GM23338 (cell line): ENCODE measurements at places on chromosomes 1 and 21. TPM values are rescaled to one million over a fixed set of nuclear protein-coding genes. Genes with fewer than 3 reads are reported as not detected.

FCRL4 gene
- not detected in 2 replicates for total RNA-seq

CELA2B gene
- total RNA-seq, result not detected in 2 replicates

LRRC7 gene
- not detected in 2 replicates for total RNA-seq

LSM10 gene
- total RNA-seq, result 27.5 and 28.6 TPM in 2 replicates

UQCRHL gene
- total RNA-seq, result 2.3 and 3.9 TPM in 2 replicates

CNKSR1 gene
- 11.3 and 12.5 TPM in 2 replicates for total RNA-seq

C1orf115 gene
- 6.0 and 6.1 TPM in 2 replicates for total RNA-seq

LIN28A gene
- 1,538 and 1,571 TPM in 2 replicates for total RNA-seq

S100A14 gene
- 0.28 TPM in 1 of 2 replicates, not detected in the other for total RNA-seq

MEX3A gene
- total RNA-seq, result 31.5 and 38.1 TPM in 2 replicates

DNA sequence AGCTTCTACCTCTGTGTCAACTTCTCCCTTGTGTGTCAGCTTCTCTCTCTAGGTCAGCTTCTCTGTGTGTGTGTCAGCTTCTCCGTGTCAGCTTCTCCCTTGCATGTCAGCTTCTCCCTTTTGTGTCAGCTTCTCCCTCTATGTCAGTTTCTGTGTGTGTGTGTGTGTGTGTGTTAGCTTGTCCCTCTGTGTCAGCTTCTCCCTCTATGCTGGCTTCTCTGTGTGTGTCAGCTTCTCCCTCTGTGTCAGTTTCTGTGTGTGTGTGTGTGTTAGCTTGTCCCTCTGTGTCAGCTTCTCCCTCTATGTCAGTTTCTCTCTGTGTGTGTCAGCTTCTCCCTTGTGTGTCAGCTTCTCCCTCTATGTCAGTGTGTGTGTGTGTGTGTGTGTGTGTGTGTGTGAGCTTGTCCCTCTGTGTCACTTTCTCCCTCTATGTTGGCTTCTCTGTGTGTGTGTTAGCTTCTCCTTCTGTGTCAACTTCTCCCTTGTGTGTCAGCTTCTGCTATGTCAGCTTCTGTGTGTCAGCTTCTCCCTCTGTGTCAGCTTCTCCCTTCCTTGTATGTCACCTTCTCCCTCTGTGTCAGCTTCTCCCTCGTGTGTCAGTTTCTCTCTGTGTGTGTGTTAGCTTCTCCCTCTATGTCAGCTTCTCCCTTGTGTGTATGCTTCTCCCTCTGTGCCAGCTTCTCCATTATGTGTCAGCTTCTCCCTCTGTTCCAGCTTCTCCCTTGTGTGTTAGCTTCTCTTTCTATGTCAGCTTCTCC lies 6.3 kb upstream of the UBXN10 start:
- H3K27me3 ChIP-seq, result 0 out of 2 replicates have a peak, but pooled peaks cover 4% of the 10 kb centered on the region
- no peak overlapping the region for H3K27ac ChIP-seq
- H3K4me1 ChIP-seq, result no peaks in the 10 kb centered on the region
- no peak overlapping the region for H3K4me3 ChIP-seq
- DNase-seq, result no peak

GRCh38 chr1:41416552-41417334 lies 55.5 kb downstream of the FOXO6 start:
- H3K27me3 ChIP-seq, result no peaks in the 10 kb centered on the region
- H3K27ac ChIP-seq, result no peak overlapping the region
- no peaks in the 10 kb centered on the region for H3K36me3 ChIP-seq

DNA sequence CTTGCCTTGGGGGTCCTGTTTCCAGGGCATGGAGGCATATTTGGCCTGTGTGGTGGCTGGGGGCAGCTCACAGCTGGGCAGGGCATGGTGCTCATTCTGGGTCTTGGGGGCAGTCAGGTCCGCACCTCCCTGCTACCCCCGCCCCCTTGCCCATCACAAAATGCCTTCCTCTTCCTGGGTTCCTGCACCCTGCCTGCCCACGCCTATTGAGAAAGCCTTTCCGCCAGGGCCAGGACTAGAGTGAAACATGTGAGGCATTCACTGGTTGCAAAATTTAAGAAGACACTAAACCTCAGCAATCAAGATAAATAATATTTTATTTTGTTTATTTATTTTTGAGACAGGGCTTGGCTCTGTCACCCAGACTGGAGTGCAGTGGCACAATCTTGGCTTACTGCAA lies 19.7 kb downstream of the PTAFR start:
- no peaks in the 10 kb centered on the region for H3K36me3 ChIP-seq
- H3K4me3 ChIP-seq, result no peak overlapping the region
- no peaks in the 10 kb centered on the region for H3K27me3 ChIP-seq
- H3K27ac ChIP-seq, result no peak overlapping the region
- H3K4me1 ChIP-seq, result no peaks in the 10 kb centered on the region
- no peak for DNase-seq

DNA sequence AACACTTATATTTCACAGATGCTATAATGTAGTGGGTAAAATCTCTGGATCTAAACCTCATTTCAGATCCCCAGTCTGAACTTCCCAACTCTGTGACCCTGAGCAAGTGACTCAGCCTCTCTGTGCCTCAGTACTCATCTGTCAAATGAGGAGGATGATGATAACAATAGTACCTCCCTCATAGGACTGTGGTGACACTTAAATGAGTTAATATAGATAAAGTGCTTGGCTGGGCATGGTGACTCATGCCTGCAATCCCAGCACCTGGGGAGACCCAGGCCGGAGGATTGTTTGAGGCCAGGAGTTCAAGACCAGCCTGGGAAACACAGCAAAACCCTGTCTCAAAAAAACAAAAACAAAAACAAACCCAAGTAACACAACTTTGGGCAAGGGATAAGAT lies 4.7 kb upstream of the ECE1 start:
- H3K27me3 ChIP-seq, result no peaks in the 10 kb centered on the region
- peaks cover 29% of the 10 kb centered on the region for H3K4me1 ChIP-seq
- no peaks in the 10 kb centered on the region for H3K36me3 ChIP-seq
- H3K4me3 ChIP-seq, result no peak overlapping the region

DNA sequence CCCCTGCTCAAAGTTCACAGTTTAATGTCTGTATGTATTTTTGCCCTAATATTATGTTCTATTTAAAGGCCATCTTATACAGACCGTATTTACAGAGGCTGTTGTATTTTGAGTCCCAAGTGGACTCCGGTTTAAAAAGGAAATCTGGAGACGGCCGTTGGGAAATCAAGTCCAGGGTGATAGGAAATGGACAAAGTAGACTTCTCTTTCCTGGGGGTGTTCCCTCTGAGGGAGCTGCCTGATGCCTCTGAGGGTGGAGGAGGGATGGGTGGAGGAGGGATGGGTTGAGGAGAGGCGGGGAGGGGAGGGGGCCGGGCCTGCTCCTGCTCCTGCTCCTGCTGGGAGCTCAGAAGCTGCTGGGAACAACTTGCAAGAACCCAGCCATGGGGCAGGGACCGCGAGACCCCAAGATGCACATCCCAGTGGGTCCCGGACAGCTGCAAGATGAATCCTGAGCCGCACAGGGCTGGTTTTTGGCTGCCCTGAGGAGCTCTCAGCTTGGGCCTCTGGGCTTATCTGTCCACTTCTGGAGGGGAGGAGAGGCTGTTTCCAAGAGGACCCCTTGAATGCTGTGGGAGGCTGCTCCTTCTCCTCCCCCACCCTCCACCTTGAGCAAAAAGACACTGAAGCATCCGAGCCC lies 12.0 kb upstream of the ACTL8 start:
- no peak overlapping the region for H3K4me3 ChIP-seq
- no peak for DNase-seq
- H3K27me3 ChIP-seq, result no peaks in the 10 kb centered on the region
- no peaks in the 10 kb centered on the region for H3K36me3 ChIP-seq
- H3K4me1 ChIP-seq, result no peaks in the 10 kb centered on the region

- no peaks in the 10 kb centered on the region; the same call in 1 of the 2 replicates for H3K36me3 ChIP-seq
- H3K4me3 ChIP-seq, result no peak overlapping the region
- 0 out of 2 replicates have a peak, but pooled peaks cover 6% of the 10 kb centered on the region for H3K4me1 ChIP-seq
- H3K27me3 ChIP-seq, result peaks cover 38% of the 10 kb centered on the region
- peak; percentile 96 for DNase-seq
These were observed 76.0 kb downstream of the CD247 start for GRCh38 chr1:167442142-167442848.

GRCh38 chr1:214330222-214330621 lies 49.3 kb downstream of the SMYD2 start:
- H3K27ac ChIP-seq, result no peak overlapping the region
- H3K27me3 ChIP-seq, result no peaks in the 10 kb centered on the region
- H3K4me3 ChIP-seq, result no peak overlapping the region
- no peaks in the 10 kb centered on the region for H3K36me3 ChIP-seq
- peaks cover 3% of the 10 kb centered on the region; the same call in 1 of the 2 replicates for H3K4me1 ChIP-seq
- DNase-seq, result no peak

DNA sequence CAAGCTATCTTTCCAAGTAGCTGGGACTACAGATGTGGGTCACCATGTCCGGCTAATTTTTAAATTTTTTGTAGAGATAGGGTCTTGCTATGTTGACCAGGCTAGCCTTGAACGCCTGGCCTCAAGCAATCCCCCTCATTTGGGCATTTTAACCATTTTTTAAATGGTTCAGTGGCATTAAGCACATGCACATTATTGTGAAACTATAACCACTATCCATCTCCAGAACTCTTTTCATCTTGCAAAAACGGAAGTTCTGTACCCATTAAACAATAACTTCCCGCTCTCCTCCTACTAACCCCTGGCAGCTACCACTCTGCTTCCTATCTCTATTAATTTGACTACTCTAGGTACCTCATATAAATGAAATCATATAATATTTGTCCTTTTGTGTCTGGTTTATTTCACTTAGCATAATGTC lies 4.8 kb upstream of the IL6R start:
- no peaks in the 10 kb centered on the region for H3K36me3 ChIP-seq
- no peaks in the 10 kb centered on the region; the same call in 1 of the 2 replicates for H3K4me1 ChIP-seq
- H3K27ac ChIP-seq, result no peak overlapping the region
- H3K27me3 ChIP-seq, result peaks cover 21% of the 10 kb centered on the region
- no peak for DNase-seq
- H3K4me3 ChIP-seq, result no peak overlapping the region

GRCh38 chr1:203558064-203558760 lies 64.3 kb downstream of the OPTC start:
- H3K4me3 ChIP-seq, result no peak overlapping the region
- H3K36me3 ChIP-seq, result no peaks in the 10 kb centered on the region
- no peaks in the 10 kb centered on the region for H3K27me3 ChIP-seq
- H3K4me1 ChIP-seq, result peaks cover 42% of the 10 kb centered on the region
- no peak overlapping the region for H3K27ac ChIP-seq

- H3K4me1 ChIP-seq, result no peaks in the 10 kb centered on the region
- no peak overlapping the region for H3K27ac ChIP-seq
- no peaks in the 10 kb centered on the region for H3K36me3 ChIP-seq
- H3K4me3 ChIP-seq, result no peak overlapping the region
- H3K27me3 ChIP-seq, result peaks cover 2% of the 10 kb centered on the region; the same call in 1 of the 2 replicates
These were observed 2.6 kb upstream of the CREG1 start for GRCh38 chr1:167555971-167556714.

- peaks cover 73% of the 10 kb centered on the region for H3K27me3 ChIP-seq
- peak overlapping the region; percentile 40; the same call in 1 of the 2 replicates for H3K4me3 ChIP-seq
- DNase-seq, result peak; percentile 83
- peaks cover 46% of the 10 kb centered on the region for H3K4me1 ChIP-seq
- H3K36me3 ChIP-seq, result no peaks in the 10 kb centered on the region
These were observed 29.4 kb upstream of the LRRN2 start for GRCh38 chr1:204714861-204715511.
